Muscle of leg (tissue), 16 donors: ENCODE measurements at places on chromosomes 12 and 14. TPM values are rescaled to one million over a fixed set of nuclear protein-coding genes. Genes with fewer than 3 reads are reported as not detected.
A peak's percentile ranks its signal among the peaks of the same experiment; 100 is the strongest.

DNA sequence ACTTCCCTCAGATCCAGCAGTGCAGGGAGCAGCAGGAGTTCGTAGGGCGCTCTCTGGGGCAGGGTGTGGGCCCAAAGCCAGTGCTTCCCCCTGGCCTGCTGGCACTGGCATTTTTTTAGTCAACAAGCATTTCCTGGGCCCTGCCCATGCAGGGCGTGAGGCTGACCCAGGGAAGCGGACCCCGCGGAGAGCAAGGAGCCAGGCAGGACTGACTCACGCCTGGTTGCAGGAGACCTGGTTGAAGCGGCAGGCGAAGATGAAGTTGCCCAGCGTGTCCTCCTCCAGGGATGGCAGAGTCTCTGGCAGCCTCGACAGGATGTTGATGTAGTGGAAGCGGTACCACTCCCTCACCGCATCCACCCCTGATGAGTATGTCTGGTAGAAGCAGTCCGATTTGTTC is 13.5 kb downstream of the SCNN1A start:
- no peaks in the 10 kb centered on the region for H3K36me3 ChIP-seq
- H3K4me1 ChIP-seq, result peaks cover 11% of the 10 kb centered on the region
- H3K4me3 ChIP-seq, result no peak overlapping the region
- peaks cover 2% of the 10 kb centered on the region for H3K27me3 ChIP-seq
- H3K27ac ChIP-seq, result no peak overlapping the region

DNA sequence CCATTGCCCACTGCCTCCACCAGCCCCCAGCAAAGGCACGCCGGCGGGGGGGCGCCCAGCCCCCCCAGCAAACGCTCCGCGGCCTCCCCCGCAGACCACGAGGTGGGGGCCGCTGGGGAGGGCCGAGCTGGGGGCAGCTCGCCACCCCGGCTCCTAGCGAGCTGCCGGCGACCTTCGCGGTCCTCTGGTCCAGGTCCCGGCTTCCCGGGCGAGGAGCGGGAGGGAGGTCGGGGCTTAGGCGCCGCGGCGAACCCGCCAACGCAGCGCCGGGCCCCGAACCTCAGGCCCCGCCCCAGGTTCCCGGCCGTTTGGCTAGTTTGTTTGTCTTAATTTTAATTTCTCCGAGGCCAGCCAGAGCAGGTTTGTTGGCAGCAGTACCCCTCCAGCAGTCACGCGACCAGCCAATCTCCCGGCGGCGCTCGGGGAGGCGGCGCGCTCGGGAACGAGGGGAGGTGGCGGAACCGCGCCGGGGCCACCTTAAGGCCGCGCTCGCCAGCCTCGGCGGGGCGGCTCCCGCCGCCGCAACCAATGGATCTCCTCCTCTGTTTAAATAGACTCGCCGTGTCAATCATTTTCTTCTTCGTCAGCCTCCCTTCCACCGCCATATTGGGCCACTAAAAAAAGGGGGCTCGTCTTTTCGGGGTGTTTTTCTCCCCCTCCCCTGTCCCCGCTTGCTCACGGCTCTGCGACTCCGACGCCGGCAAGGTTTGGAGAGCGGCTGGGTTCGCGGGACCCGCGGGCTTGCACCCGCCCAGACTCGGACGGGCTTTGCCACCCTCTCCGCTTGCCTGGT is at the start of gene CDKN1B:
Gene CDKN1B, plus strand, starts transcription at position 576 of the 793 bp plus-strand sequence. CDS start 472 bp downstream, outside the sequence.
- H3K27me3 ChIP-seq, result no peaks in the 10 kb centered on the region
- peak within 1 kb of the TSS; percentile 79 for H3K4me3 ChIP-seq
- peak within 1 kb of the TSS; percentile 98 for H3K27ac ChIP-seq
- DNase-seq, result peak; percentile 97

DNA sequence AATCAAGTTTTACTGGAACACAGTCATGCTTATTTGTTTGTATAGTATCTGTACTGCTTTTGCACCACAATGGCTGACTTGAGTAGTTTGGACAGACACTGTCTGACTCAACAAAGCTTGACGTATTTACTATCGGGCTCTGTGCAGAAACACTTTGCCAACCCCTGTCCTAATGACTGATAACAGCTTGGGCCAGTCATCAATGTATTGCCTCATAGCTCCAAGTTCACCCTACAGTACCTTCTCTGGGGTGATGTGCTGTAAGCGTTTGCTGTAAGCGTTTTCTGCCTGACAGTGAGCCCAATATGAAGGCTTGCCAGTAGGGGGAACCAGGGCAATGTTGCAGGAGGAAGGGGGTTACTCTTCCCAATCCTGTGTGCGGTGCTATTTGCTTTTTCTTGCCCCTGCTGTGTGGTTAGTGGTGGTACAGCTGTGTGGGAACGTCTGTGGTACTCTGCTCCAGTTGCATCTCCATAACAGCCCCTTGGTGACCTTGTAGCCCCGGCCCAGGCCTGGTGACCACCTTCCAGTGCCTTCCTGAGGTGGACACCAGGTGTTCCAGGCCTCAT is 5.4 kb upstream of the CCDC177 start:
- H3K27me3 ChIP-seq, result peaks cover 31% of the 10 kb centered on the region
- H3K4me3 ChIP-seq, result no peak overlapping the region
- peak; percentile 27 for DNase-seq
- H3K27ac ChIP-seq, result no peak overlapping the region

TAS2R9 gene
- total RNA-seq, result not detected
